ENCODE measurements at places on chromosomes 13 and 19.

DNA sequence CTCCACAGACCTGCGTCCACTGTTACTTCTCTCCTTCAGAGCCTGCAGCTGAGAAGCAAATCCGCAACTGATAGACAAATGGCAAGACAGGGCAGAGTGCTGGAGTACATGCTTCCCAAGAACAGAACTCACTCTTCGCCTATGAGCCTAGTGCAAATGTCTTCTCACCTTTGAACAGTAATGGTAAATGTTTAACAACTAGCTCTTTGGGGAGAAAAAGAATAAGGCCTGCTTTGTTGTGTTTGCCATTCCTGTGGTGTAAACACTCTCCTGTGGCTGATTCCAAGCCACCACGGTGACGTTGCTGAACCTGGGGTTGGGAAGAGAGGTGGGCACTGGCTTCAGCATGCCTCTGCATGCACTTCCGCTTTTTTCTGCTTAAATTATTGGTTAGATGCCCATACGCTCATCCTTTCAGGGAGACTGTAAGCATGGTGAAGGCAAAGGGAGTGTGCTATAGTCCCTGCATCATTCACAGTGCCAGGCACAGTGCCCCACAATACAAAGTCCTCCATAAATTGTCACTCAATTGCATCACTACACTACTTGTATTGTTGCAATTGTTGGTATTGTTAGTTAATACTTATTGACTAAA lies 28.1 kb upstream of the GTF3A start:
- DNase-seq = peak; percentile 75

DNA sequence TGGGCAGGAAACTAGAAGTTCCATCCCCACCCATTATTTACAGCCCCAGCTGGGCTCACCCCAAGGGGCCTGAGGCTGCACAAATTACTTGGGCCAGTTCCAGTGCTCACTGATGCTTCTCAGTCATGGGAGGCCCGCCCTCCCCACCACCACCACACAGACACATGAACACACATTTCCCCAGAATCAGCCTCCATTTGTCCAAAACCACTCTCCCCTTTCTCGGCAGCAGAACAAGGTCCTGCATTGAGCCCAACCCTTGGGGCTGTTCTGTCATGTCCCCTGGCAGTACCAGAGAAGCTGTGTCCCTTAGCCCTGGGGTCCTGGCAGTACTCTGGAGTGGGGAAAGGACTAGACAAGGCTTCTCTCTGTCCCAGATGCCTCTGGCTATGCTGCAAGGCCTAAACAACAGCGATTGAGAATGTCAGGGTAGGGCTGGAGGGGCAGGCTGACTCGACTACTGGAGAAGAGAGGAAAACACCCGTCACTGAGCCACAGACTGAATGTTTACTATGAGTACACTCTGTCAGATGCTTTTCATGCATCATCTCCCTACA lies 21.8 kb downstream of the SAMD4B start:
- DNase-seq = no peak

DNA sequence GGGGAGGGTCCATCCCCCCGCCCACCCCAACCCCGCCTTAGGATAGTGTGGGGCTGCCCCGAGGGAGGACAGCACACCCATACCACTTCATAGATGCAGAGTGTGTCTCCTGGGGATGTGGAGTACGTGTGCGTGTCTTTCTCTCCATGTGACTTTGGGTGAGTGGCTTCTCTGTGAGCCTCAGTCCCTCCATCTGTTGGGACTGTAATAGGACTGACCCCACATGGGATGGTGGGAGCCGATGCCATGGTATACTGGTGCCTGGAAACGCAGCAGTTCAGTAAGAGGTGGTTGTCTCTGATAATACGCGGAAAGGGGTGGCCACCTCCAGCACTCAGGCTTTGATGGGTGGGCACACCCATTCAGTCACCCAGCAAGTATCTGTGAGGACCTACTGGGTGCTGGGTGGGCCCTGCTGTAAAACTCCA lies 816 bp upstream of the PRKD2 start:
- DNase-seq = peak; percentile 23

- peak; percentile 90 for DNase-seq
These were observed 1.2 kb upstream of the ING1 start for GRCh38 chr13:110712081-110712848.
